ENCODE measurements at places on chromosomes 1 and 21.

GRCh38 chr21:33244779-33245105 is 15.0 kb downstream of the IFNAR2 start:
- no peak for DNase-seq

- no peak for DNase-seq
Measured at GRCh38 chr1:237525102-237525501, 365.6 kb downstream of the ZP4 start.

DNA sequence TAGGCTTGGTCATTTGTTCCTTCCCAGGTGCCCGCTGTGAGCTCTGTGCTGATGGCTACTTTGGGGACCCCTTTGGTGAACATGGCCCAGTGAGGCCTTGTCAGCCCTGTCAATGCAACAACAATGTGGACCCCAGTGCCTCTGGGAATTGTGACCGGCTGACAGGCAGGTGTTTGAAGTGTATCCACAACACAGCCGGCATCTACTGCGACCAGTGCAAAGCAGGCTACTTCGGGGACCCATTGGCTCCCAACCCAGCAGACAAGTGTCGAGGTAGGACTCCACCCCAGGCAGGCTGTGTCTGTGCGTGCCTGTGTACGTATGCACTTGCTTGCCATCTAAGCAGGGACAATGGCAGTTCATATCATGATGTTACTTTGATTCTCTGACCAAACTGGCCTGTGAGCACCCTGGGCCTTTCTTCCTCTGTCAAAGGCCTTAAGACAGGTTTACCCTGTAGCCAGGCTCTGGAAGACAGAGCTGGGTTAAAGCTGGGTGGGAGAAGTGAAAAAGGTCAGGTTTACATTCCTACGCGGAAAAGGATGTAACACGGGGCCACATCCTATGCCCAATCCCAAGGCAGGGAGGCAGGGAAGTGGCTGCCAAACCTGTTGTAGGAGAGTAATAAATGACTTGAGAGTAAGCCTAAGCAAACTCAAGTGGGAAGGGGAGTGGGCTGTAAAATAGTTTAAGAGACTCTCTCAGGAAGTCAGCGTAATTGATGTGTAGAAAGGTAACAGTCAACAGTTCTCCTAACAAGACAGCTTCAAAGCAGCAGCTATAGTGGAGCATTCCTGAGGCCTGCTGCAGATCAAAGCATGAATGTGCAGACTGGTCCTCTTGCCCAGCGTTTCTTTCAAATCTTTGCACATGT is 42.5 kb downstream of the LAMC2 start:
- DNase-seq, result no peak

DNA sequence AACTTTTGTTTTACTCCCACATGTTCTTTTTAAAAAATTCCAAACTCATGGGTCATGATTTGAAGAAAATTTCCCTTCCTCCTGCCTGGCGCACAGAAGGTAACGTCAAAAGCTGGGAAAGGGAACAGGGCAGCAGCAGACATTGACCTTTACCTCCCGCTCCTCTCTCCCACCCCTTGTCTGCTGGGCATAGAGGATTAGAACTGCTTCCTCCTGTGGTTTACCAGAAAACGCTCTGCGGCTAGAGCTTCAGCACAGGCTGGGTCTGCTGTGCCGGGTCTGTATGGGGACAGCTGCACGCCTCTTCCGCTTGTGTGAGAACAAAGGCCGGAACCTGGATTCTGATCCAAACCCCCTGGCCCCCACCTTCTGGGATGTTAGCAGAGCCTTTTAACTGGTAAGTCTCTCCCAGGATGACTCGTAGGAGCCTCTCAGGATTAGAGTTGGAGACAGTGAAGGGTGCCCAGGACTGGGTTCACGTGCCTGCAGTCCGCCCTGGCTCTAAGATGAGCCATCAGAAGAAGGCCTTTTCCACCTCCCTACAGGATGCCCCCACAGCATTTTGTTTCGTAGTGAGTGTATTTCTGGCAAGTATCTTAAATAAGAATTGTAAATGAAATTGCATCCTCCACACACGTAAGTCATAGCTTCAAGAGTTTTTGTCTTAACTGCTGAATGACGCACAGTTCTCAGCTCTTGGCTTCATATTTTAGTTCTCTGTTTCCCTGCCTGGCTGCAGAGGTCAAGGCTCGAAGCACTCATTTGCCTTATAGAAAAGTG is 5.2 kb downstream of the H6PD start:
- DNase-seq, result no peak

GRCh38 chr21:36209626-36210171 is 53.1 kb downstream of the DOP1B start:
- peak; percentile 79 for DNase-seq

GRCh38 chr1:23166854-23167253 is 1.8 kb downstream of the LUZP1 start:
- no peak for DNase-seq

- DNase-seq, result no peak
Measured at GRCh38 chr1:52725903-52726264, 369 bp upstream of the ZYG11B start.
